ENCODE measurements at places on chromosomes 1 and 21.

- DNase-seq: no peak
These were observed 145.3 kb upstream of the NCAM2 start for GRCh38 chr21:20852866-20853265.

DNA sequence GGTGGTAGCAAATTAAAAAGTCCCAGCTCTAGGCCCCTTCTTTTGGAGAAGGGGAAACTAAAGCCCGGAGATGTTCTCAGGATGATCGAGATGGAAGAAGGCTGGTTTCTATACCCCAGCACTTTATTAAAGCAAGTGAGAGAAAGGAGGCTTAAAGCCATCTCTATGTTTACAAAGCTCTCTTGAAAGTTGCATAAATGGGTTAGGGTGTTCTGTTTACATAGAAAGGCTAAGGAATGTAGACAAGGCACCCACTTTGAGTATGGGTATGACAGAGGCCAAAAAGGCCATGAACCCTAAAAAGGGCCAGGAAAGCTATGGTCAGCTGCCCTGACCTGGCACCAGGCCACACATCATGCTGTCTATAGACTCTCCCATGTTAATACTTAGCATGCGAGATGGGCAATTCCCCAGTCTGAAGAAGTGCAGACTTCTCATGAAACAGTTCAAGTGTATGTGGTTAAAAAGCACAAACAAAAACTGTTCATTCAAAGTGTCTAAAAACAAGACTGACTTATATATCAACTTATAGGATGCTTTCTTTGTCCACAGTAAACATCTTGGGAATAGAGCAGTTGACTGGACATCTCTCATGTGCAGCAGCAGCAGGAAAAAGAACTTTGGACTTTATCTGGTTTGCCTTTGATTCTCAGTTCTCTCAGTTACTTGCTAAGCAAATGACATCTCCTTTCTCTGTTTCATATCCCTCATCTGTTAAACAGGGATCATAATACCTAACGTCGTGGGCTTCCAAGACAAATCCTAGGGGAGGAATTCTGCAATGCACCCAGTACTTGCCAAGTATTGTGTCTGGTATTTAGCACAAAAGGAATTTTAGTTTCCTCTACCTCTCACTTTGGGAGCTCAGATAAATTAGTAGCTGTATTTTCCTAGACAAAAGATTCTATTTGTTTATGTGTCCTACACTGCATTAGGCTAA is 521.6 kb downstream of the PLPP3 start:
- DNase-seq: no peak

DNA sequence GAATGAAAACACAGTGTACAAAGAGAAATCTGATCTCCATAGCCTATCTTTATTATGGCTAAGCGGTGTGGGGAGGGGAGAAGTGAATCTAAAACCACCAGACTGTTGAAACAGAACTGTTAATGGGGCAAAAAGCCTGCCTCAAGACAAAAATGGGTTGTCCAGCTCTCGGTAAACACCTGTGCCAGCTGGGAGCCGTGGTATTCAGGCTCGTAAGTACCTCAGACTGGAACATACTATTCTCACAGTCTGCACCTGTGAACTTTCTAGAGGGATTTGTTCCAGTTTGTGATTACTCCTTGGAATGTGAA is 42.7 kb upstream of the ATP1A1 start:
- no peak for DNase-seq

DNA sequence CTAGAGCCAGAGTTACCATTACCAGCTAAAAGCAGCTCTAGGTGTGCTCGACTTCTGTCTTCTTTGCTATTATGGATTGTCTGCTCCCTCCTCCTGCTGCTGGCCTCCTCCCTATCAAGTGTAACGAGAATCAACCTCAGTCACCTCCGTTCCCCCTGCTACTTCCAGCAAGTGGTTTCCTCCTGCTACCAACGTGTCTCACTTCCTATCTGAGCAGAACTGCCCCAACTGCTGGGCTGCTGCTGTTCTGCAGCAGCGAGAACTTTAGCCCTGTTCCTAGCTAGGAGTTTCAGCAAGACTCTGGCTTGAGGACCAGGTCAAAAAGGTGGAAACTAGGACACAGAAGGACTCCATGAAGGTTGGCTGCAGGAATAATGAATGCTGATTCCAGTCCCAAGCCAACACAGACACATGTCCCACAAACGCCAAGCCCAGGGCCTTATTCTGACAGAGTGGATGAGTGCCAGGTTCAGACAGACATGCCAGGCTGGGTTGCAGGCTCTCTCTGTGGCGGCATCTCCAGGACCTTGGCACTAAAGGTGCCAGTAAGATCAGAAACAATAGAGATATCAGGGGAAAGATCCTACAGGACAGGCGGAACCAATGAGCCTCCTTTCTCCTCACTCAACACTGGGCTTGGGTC is 46.9 kb downstream of the CD34 start:
- DNase-seq: peak; percentile 36

DNA sequence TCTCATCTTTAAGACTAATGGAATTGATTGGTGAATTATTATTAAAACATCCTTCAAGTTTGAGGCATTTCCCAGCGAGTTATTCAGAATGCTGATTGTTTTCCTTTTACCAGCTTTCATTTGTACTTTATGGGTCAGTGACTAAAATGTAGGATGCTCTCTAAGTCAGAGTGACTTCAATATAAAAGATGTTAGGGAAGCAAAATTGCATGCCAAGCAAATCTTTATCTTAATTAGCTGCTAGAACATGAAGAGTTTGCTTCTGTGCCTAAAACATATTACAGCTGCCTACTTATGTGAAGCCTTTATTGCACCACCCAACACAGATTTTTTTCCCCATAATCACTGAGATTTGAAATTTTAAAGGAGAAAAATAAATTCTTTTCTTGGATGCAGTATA is 79.8 kb upstream of the CYYR1 start:
- DNase-seq: no peak

- DNase-seq: no peak
These were observed 26.1 kb downstream of the ZP4 start for GRCh38 chr1:237864338-237865244.

DNA sequence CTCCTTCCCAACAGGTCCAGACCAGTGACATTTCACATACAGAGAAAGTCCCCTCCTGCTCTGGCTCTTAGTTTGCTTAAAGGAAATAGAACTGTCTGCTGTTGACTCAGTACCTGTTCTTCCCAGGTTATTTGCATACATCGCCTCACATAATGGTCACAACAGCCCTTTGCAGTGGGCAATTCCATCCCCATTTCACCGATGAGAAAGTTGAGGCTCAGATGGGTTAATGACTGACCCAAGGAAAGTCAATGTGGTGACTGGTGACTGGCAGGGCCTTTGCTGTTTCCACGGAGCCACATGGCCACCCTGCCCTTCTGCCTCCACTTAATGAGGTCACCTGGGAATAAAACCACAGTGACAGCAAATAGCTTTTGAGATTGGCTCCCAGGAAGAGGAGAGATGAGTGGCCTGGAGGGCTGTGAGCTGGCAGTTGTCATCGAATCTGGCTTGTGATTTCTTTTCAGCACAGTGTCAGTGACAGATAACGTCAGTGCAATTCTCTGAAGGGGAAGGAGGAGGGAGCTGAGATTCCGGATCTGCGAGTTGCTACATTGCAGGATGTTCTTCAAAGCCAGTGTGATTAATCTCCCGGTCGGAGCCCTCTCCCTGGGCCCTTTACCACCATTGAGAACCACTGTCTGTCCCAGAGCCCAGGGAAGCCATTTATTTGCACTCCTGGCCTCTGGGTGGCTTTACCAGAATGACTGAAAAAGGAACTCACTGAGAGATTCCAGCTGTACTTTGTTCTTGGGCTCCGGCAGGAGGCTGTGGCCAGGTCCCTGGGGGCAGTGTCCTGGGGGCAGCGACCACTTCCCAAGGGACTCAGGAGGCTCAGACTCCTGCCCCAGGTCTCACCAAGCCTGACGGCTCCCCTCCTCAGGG is 117.2 kb downstream of the CNIH3 start:
- DNase-seq: no peak

DNA sequence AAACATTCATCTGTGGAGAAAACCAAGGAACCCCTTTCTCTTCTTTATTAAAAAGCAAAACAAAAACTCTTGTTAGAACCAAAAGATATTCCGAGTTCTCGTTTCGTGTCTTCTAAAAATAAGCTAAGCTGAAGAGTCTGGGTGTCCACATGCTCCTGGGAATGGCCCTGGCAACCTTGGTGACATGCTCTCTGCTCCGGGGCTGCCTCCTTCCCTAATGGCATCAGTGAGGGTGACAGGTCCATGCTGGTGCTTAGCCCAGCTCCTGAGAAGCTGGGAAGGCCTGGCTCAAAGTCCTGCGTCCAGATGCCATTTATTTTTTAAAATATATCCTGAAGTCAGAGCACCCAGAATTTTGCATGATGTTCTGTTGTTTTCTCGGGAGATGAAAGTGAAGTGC is 24.6 kb upstream of the TRAPPC10 start:
- DNase-seq: no peak

GRCh38 chr1:226417350-226417749 is 9.5 kb upstream of the PARP1 start:
- DNase-seq: no peak

GRCh38 chr1:225653463-225654276 is 747 bp upstream of the ENAH start:
- DNase-seq: no peak

DNA sequence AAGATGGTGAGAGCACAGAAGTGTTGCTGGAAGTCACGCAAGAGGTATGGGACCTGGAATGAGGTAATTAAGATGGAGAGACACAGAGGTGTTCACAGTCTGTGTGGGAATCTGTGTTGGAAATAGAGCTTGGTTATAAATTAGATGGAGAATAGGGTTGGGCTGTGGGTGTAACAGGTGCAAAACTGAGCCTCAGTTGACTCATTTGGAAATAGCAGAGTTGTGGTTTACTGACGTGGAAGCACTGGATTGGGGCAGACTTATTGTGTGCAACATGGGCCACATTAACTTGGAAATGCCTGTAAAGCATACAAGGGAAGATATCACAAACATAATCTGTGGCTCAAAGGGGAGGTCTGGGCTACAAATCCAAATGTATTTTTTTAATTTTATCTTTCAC is 13.0 kb downstream of the CAMSAP2 start:
- DNase-seq: no peak

DNA sequence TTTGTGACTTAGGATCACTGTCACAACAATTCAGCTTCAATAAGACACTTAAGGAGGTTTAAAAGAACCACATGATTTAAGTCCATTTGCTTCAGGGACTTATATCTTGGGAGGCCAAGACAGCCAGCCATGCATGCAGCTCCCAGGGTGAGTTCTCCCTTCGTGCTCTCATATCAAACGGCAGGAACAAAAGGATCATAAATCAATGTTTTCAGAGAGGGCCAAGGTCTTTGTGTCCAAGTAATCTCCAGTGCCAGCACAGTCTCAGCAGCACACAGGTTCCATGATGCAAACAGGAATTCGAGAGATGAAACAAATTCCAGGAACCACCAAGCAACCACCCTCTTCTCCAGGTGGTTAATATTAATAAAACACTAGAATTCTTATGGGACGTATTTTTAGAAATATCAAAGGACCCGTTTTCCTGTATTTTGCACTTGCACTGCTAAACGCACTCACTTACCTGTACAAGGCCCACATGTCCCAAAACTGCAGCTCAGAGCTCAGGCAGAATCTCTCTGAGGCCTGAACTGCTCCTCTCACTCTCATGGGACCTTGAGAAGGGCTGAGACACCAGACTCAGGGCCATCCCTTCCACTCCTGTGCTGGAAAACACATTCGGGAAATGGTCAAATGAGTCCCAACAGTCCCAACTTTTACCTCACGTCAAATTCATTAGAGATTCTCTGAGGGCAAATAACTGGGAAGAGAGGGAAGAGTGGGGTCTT is 100.0 kb upstream of the RAB4A start:
- no peak for DNase-seq

Measured in stimulated activated CD4-positive, alpha-beta T cell treated with anti-CD3 and anti-CD28 coated beads, Interleukin-1b, Interleukin-23, amount 100 ng/mL, for 4 hours (primary cell).